ENCODE measurements at places on chromosomes 12 and 14. TPM values are rescaled to one million over a fixed set of nuclear protein-coding genes. Genes with fewer than 3 reads are reported as not detected.
A peak's percentile ranks its signal among the peaks of the same experiment; 100 is the strongest.

The CLEC14A gene
- not detected for total RNA-seq

The HOXC11 gene
- total RNA-seq: 3.2 TPM

DNA sequence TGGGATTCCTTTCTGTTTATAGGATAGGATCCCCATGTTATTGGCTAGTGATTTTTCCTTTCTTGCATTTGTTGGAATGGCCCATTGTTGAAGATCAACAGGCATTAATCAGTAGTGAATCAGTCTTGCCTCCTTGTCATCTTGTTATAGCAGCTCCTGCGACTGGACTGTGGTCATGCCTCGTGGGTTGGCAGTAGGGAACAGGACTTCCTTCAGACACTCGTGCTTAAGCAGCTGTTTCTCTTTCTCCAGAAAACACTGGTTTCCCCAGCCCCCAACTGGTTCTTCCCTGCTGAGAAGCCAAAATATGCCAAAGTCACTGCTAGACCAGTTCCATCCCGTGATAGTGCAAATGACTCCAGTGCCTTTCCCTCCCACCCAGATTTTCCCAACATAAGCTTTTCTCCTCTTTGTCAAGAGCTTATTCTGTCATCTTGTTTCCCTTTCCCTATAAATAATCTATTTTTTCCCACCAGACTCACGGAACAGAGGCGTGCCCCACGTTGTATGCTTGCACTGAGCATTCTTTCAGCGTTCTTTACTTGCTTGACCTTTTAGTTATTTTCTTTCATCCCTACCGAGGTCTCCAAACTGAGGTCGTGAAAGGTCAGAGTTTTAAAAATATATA lies 83.5 kb downstream of the SAMD4A start:
- DNase-seq: peak; percentile 96

DNA sequence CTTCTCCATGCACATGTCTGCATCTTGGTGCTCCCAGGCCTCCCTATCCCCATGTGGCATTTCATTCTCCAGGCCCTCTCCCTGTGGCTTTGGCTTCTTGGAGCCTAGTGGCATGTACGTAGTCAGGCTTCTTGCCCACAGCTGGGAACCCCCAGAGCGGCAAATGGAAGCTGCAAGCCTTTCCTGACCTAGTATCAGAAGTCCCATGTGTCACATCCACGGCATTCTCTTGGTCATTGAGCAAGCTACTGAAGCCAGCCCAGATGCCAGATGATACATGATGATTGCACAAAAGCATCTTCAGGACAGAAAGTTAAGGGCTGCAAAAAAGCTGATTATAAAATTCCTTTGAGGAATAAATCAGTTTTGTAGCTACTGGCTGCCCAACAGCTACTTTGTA lies 154.9 kb downstream of the PELI2 start:
- peak; percentile 19 for DNase-seq

- no peak for DNase-seq
Measured at GRCh38 chr14:23217032-23218020, 20.4 kb upstream of the RNF212B start.

DNA sequence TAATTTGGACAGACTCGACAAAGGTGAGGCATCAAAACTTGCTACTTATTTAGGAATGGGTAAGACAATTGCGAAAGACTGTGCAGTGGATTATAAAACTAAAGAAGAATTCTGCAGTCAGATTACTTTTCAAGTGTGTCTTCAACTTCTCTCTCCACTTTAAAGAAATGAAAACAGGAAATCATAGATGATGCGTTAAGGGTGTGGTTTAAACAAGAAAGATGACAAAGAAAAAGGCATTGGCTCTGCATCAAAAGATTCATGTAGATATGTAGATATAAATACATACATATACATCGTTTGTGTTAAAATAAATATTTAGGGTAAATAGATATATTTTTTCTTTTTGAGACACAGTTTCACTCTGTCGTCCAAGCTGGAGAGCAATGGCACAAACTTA lies 74.6 kb upstream of the PARP11 start:
- no peak for DNase-seq
